ENCODE measurements at places on chromosomes 5 and 9.

GRCh38 chr5:65026816-65027548 lies 258.3 kb downstream of the CWC27 start:
- no peak for DNase-seq

DNA sequence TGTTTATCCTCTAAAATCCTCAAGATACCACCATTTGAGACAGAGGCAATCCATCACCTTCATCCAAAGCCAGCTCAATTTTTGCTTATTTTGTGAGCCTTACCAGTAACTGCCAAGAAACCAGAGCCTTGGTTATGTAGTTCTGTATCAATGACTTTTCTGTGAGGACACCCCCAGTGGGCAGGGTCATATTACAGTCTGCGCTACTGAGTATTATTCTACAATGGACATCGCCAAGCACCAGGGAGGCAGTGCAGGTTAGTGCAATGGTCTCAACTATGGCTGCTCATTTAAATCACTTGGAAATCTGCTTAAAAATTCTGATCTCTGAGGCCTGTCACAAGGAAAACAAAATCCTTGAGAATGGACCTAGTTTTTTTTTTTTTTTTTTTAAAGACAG lies 90.5 kb upstream of the NIPAL4 start:
- no peak for DNase-seq

DNA sequence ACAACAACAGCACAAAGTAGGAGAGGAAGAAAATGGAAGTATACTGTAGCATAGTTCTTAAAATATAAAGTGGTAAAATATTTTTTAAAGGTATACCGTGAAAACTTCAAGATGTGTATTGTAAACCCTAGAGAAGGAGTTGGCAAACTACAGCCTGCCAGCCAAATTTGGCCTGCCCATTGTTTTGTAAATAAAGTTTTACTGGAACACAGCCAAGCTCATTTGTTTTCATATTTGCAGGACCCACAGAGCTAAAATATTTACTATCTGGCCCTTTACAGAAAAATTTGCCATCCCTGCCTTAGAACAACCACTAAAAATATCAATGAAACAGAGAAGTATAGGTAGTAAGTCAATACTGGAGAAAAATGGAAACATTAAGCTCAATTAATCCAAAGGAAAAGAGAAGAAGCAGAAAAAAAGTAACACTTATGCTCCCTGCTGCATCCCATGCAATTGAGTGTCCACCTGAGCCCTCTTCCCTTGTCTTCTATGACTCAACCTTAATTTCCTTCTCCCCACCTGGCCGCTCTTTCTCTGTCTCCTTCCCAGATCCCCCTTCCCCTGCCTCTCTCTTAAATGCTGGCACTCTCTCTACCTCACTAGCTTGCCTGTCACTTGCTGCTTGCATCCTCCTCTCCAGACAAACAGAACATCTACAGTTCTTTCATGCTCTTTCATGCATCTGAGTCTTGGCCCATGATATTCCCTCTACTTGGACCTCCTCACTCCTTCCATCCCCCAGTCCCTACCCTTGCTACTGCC lies 50.6 kb upstream of the FER start:
- DNase-seq: no peak

DNA sequence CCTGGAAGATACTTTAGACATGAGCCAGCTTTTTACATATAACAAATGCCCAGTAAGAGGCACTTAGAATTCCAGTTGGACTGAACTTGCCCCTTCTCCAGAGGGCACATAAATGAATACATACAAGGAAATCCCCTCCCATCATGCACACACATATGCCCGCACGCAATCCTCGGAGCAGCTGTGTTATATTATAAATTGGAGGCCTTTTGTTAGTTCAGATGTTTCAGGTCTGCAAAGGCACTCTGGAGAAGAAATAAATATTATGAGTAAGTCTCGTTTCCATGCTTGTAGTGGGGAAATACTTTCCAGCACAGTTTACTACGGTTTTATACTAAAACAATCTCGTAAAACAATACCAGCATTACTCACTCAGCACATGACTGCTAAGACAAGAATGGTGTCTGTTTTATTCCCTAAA lies 17.6 kb upstream of the MUSK start:
- DNase-seq: no peak

DNA sequence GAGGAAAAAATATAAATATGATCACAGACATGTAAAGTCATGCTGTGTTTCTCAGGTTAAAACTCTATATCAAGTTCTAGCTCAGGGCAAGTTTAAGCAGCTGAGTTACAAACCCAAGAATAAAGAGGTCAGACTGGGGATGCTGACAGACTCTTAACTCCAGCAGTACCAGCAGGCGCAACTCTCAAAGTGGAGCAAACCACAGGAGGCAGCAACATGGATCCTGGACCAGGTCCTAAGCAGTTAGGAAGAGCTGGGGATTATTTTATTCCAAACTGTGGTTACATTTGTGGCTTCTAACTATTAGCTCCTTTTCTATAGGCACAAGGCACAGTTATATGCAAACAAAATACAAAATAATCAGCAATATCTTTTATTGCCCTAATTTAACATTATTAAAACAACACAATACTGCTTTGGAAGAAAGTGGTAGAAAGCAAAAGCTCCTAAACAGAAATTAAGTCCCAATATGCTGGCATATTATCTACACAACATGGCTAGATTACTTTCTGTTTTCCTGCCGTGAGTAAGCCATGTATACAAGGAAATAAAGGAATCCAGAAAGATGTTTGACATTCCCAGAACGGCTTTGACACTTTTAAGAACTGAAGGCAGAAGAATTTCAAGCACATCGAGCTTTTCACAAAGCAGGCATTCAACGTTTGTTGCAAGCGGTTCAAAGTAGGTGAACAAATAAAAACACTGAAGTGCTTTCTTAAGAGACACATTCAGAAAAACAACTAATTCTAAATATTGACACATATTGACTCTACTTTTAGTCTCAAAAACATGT lies 378.8 kb upstream of the ZNF608 start:
- no peak for DNase-seq

GRCh38 chr9:123645126-123645525 lies 284.8 kb downstream of the DENND1A start:
- no peak for DNase-seq

DNA sequence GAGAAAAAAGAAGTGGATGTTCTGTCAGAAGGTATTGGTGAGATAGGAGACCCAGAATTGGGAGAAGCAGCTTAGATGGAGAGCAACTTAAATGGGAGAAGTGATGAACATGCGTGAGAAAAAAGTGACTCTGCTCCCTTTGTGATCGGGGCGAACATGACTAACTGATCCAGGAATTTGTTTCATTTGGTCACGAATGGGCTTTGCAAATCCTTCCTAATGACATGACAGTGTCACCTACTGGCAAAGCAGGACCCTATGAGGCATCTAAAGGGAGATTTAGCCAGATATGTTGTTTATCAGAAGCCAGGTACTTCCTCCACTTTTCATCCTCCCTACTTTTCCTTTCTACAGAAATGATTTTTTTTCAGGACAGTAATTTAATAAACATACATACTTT lies 787.4 kb upstream of the RGMB start:
- DNase-seq: no peak

Measured in stimulated activated CD8-positive, alpha-beta memory T cell treated with anti-CD3 and anti-CD28 coated beads, Interleukin-2, amount 100 ng/mL, for 1 hour (primary cell).